Substantia nigra (tissue), 51 donors: ENCODE measurements at places on chromosomes 6 and 20.
A peak's percentile ranks its signal among the peaks of the same experiment; 100 is the strongest.

- DNase-seq, result no peak
These were observed 800.4 kb downstream of the KIF16B start for GRCh38 chr20:15772826-15773225.

- DNase-seq, result no peak
These were observed 141.5 kb downstream of the PLCB4 start for GRCh38 chr20:9210356-9210755.

- no peak for DNase-seq
These were observed at the start of gene PLA2G7 for GRCh38 chr6:46734867-46735719. PLA2G7 (minus strand) TSS chr6:46735375; CDS start chr6:46722891, 12,484 bp downstream.

GRCh38 chr20:48717095-48717672 is 110.6 kb downstream of the PREX1 start:
- DNase-seq, result no peak

DNA sequence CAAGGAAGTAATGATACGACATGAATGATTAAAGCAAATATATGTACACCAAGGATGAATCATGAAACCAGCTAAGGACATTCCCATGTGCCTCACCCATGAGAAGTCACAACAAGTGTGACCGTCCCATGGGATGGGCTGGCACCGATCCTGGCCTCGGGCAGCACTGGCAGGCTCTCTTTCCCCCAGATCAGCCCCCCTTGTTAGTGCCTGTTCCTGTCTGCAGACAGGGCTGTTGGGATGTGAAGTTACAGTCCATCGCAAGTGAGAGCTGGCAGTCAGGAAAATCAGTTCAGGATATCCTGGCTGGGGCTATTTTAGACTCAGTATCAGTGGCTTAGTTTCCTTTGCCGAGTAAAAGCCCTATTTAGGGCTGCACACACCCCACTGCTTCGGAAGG is 129.2 kb upstream of the SNX9 start:
- no peak for DNase-seq

DNA sequence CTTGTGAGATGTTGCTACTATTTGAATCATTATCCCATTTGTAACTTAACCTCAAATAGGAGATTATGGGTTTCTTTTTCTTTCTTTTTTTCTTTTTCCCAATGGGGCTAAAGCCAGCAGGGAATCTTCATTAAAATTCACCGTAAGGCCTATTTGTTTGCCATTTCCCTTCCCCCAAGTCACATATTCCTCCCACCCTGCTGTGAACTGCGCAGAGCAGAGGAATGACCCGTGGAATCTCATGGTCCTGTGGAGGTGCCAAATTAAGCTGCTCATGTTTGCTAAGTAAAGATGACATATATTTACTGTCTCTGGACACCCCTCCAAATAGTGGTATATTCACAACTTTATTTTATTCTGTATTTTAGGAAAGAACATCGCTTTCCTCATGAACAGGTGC is 699.3 kb downstream of the RNF144B start:
- no peak for DNase-seq

DNA sequence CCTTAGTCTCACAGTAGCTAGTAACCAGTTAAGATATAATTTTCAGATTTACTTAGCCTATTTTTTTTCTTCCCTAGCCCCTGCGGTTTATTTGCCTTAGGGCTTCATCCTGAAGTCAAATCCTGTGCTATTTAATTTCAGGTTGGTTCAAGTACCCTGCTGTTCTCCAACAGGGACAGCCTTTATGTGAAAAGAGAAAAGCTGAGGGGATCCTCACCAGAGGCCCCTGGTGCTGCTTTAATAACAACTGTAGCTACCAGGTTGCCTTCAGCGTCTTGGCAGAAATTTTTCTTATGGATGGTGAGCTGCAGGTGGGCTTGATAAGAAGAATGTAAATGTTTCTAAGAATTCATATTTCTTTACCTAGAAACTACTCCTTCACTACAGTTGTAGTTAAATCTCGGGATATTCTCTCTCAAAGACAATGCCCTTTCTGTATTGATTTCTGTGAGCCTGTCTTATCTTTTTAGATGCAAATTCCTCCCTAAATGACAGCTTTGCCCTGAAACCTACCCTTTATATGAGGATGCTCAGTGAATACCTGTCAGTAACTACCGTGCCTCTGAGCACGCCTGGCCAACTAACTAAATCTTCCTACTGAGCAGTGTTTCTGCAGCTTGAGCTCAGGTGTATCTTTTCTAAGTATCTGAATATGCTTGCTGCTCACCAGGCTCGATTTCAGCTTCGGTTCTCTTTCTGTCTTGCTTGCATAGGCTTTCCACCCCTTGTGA is 320.5 kb downstream of the MMUT start:
- DNase-seq, result no peak

GRCh38 chr6:336159-337114 is 44.1 kb downstream of the DUSP22 start:
- DNase-seq, result no peak

DNA sequence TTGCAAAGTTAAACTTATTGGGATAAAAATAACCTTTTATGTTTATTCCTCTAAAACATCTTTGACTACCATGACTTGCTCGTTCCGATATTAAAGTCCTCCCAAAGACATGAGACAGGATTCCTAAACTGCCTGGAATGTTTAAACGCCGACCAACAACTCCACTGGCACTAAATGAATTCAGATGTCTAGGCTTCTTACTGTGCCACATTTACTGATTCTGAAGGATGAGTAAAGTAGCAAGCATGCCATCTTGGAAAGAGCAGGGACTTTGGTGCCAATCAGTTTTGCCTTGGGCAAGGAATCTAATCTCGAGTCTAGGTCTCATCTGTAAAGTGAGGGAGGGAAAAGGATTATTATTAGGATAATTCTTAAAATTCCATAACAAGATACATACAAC is 25.3 kb downstream of the MBOAT1 start:
- DNase-seq, result no peak

GRCh38 chr20:50682947-50683530 is 8.3 kb downstream of the RIPOR3 start:
- no peak for DNase-seq

GRCh38 chr6:131014080-131014776 is 48.8 kb downstream of the EPB41L2 start:
- DNase-seq, result no peak

DNA sequence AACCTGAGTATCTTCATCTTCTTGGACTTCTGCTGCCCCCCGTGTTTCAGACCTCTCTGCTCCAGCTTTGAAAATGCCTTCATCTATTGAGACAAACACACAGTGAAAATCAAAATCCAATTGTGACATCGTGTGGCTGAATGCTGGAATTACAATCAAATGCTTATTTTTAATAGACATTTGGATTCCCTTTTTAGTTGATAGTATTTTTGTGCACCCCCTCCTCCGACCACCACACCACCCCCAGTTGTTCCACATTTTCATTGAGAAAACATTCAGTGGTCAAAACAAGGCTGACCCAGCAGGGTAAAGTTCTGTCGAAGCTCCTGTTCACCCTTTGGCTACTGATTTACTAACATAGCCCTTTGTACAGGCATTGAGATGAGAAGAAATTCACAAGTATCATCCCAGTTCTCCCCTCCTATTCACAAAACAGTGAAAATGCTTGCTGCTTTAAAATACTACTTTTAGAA is 79.0 kb downstream of the NRSN1 start:
- DNase-seq, result no peak

DNA sequence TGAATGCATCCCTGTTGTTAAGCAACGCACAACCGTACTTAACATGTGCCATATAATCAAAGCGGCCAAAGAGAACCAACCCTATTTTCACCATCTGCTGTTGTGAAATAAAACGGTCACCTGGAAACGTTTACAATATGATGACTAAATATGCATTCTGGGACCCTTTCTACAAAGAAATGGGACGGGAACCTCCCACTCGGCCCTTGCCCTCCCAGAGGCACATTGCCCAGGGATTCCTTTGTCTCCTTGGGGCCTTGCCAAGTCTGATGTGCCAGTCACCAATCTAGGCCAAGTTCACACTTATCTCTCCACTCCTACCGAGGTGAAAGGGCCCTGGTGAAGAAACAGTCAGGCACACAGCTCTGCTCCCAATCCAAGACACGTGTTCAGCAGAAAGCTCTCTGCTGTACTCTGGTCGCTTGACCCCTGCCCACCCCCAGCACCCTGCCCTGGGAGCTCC is 427.4 kb upstream of the JARID2 start:
- DNase-seq, result no peak

DNA sequence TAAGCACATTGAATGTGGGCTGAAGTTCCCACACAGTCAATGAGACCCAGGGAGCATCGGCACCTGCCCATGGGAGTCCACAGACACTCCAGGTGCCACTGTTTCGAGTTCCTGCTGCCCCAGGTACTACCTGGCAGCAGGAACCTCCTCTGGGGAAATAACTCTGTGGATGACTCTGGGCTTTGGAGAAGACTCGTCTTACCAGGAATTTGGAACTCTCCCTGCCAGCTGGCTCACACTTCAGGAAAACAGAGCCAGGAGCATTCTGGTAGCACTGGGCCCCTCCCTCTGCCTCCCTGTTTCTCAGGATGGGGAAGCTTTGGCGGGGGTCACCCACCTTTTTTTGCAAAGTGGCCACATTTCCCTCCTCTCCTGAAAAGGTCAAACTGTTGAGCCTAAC is 69.5 kb upstream of the MC3R start:
- DNase-seq, result no peak

DNA sequence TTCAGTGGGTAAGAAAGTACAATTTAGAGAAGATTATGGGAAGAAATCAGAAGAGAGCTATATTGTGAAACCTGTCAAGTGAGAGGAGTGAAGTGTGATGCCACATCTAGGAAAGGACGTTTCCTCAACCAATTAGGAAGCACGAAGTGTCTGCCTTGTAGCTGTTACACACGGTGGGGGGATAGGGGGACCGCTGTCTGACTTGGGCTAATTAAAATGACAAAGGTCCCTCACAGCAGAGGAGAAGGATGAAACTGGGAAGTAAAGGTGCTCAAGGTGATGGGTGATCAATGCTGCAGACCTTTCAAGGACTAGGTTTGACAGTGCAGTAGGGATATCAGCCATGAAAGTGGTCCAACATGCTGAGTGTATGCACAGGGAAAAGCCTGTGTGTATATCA is 181.1 kb upstream of the PRSS16 start:
- no peak for DNase-seq

DNA sequence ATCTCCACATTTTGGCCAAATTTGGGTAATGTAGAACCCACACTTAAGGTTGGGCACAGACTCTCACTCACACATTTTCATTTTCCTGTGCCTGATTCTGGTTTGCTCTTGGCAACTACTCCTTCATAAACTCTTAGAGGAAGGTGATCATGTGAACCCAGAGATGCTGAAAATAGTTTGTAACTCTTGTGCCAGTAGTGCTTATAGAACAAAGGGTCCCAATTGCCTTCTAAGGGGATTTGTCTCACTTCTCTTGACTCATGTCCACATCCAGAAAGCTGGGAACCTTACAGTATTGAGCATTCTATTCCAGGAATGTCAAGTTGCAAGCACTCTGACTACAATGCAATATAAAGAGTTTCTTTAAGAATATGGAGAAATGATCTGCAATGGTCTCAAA is 62.0 kb upstream of the TASP1 start:
- no peak for DNase-seq

GRCh38 chr6:40587240-40588069 is at the start of gene LRFN2:
LRFN2 (minus strand) TSS chr6:40587364.
- peak; percentile 43 for DNase-seq
